ENCODE measurements at places on chromosomes 7 and 10.

DNA sequence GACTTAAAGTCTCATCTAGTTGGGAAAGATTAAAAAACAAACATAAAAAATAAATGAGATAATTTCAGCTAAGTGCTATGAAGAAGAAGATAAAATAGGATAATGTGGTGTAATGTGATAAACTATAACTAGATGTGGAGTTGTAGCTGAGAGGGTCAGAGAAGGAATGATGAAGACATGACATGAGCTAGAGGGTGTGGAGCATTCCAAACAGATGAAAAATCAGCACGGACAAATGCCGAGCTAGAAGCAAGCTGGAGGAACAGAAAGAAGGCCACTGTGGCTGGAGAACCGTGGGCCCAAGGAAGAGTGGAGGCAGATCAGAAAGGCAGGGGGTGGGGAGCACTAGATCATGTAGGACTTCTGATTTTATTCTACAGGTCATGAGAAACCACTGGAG is 70.6 kb downstream of the CDK6 start:
- no peak for DNase-seq

GRCh38 chr7:152480664-152481063 is 44.9 kb upstream of the KMT2C start:
- DNase-seq: no peak

DNA sequence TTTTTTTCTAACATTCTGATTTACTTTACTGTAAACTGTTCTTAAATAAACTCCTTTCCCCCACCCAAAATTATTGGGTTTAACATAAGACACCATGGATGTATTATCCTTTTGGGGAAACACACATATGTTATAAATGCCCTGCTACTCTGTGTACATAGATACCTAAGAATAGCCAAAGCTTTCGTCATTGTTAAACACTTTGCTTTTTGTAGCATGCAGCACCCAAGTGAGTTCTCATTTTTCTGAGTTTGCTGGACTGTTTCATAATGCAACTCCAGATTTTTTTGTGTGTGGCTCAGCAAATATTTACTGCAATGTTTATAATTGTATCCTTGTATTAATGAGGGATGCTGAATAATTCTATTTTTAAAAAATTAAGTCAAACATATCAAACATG is 86.9 kb downstream of the VTI1A start:
- no peak for DNase-seq

DNA sequence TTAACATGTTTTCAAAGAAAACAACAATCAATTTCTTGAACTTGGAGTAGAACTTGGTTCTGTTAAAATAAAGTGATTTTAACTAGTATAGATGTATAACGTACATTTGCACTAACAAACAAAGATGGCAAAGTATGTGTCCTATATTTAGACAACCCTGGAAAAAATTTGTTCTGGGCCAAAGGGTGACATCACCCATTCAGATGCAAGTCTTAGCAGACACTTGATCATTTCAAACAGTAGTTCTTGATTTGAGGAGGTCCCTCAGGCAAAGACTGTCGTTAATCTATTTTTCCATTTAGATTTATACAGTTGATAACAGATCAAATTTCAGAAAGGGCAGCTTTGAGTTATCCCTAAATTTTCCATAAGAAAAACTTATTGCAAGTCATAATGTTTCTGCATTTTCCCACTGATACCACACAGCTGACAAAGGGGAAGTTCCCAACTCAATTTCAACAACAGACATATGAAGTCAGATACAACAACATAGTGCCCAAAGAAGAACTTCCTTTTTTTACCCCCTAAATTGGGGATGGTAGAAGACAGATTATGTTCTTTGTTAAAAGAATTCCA is 5.2 kb downstream of the NMT2 start:
- DNase-seq: peak; percentile 73

- no peak for DNase-seq
Measured at GRCh38 chr10:95742485-95742884, 13.5 kb upstream of the ENTPD1 start.

- DNase-seq: peak; percentile 41
Measured at GRCh38 chr10:119726676-119727261, 919 bp downstream of the INPP5F start.

DNA sequence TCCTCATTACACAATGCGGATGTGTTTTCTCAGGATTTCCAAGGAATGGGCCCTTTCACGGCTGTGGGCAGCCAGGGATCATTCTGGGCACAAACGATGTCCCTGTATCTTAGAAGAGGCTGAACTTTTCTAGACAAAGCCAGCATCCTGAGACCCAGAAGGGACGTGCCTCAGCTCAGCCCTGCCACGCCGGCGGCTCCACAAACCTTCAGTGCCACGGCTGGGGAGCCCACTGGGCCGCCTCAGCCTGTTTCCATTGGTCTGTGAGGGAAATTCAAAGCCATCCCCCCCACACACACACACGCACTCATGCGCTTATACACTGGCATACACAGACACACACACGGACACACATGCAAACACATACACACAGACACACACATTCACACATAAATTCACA is 344.9 kb upstream of the MKI67 start:
- no peak for DNase-seq

DNA sequence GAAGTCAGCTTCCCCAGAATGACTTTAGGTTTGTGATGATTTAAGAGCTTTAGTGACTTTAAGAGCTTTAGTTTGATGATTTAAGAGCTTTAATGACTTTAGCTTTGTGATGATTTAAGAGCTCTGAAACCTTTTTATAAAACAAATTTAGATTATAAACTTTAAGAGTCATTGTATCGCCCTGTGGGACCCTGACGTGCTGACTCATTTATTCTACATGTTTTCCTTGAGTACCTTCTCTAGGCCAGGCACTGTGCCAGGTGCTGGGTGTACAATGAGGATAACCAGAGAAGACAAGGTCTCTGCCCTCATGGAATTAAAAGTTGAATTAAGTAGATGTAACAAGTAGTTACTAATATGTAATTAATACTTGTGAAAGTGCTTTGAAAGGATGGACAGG is 45.4 kb downstream of the CNNM1 start:
- DNase-seq: no peak

DNA sequence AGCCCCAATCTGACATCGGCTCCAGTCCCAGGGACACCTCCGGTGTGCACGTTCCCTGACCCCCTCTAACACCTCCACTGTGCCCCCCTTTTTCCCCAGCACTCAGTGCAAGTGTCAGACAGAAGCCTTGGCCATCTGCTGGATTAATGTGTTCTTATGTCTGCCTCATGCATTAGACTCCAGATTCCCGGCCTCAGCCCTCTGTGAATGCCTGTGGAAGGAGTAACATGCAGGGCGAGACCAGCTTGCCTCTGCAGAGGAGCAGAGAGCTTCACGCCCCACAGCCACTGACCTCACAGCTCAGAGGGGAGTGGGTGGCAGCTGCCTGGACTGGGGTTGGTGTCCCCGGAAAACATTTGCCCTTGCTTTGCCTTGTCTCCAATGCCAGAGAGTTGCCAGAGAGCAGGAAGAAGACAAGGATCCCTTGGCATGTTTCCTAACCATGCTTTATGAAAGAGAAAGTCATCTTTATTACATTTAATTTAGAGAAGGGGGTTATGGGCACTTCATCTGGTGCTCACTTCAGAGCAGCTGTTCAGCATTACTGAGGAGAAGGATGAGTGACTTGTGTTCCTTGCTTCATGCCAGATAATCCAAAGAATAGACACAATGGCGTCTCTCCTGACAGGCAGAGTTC is 91.6 kb upstream of the CXCL12 start:
- no peak for DNase-seq

- DNase-seq: no peak
Measured at GRCh38 chr7:130421684-130422083, 19.1 kb downstream of the CEP41 start.

GRCh38 chr7:137975221-137975620 is 26.7 kb downstream of the CREB3L2 start:
- no peak for DNase-seq

- DNase-seq: peak; percentile 68
Measured at GRCh38 chr7:27576360-27576944, 86.2 kb downstream of the HIBADH start.

DNA sequence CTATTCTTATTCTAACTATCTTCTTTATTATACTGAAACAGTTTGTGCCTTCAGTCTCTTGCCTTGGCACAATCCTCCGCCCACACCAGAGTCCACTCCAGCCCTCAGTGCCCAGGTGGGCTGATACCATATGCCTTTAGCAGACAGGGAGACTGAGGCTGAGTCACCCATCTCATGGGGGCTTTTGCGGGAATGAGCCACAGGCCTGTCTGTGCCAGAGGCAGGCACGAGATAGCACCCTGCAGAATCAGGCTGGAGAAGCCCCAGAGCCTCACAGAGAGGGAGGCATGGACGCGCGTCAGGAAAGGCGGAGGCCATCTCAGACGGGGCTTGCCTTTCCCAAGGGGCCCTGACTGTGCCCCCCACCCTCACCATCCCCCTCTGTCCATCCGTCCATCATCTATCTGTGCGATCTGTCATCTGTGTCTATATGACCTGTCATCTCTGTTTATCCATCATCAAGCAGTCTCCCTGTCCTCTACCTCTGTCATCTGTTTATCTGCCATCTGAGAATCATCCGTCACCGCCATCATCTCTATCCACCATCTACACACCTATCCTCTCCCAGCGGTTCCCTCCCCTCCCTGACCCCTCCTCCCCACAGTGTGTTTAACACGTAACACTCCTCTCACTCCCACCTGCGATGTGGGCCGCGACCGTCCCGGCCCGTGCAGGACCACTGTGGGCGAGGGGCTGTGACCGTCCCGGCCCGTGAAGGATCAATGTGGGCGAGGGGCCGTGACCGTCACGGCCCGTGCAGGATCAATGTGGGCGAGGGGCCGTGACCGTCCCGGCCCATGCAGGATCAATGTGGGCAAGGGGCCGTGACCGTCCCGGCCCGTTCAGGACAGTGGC is 7.3 kb upstream of the ADAP1 start:
- no peak for DNase-seq

All from KBM-7 (cell line).